ENCODE measurements at places on chromosomes 16 and 17. TPM values are rescaled to one million over a fixed set of nuclear protein-coding genes. Genes with fewer than 3 reads are reported as not detected.

GRCh38 chr17:82528484-82529265 lies 9.1 kb downstream of the FOXK2 start:
- no peaks in the 10 kb centered on the region for H3K27me3 ChIP-seq
- peak overlapping the region; percentile 88 for H3K27ac ChIP-seq
- H3K4me3 ChIP-seq = no peak overlapping the region
- peak; percentile 92 for DNase-seq
- peaks cover 88% of the 10 kb centered on the region for H3K4me1 ChIP-seq

DNA sequence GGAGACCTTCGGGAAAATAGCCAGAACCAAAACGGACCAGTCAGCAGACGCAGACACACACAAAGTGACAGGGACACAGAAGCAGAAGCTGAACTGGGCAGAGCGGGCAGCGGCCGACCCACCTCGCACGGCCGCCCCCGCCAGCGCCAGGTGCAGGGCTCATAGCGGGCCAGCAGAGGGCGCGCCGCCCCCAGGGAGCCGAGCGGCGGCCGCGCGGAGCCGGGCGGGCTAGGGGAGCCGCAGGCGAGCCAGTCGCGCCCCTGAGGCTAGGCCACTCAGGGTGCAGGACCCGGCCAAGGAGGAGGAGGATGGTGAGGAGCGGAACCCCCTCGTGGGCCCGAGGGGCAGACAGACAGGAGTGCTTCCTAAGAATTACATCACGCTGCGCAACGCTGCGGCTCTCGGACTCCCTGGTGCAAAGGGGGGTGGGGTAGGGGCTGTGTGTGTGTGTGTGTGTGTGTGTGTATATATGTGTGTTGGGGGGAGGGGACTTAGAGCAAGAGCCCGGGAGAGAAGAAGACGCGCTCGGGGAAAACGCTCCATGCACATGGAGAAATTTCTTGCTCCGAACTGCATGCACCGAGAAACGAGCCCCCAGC lies 913 bp upstream of the NOG start:
- DNase-seq = peak; percentile 14
- H3K27me3 ChIP-seq = no peaks in the 10 kb centered on the region
- H3K36me3 ChIP-seq = no peaks in the 10 kb centered on the region
- peak overlapping the region; percentile 58 for H3K4me3 ChIP-seq
- peaks cover 27% of the 10 kb centered on the region for H3K4me1 ChIP-seq
- H3K27ac ChIP-seq = peak overlapping the region; percentile 93

DNA sequence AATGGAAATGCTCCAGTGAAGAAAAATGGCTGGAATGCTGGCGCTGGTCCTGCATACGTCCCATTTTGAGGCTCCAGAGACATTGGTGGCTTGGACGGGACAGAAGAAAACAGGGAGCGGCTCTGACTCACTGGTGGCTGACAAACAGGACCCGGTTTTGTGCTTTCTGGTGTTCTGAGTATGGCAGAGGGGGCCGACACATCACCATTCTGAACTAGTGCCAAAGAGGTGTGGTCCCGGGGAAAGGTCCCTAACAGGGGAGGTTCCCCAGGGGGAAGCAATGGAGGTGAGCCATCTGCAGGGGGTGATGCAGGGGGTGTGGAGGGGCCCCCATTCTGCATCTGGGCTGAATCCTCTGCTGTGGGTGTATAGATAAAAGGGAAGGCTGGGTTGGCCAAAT lies 8.3 kb downstream of the ANKRD40 start:
- no peak overlapping the region for H3K4me3 ChIP-seq
- no peak overlapping the region for H3K27ac ChIP-seq
- H3K27me3 ChIP-seq = no peaks in the 10 kb centered on the region
- H3K36me3 ChIP-seq = no peaks in the 10 kb centered on the region

Gene CBFA2T3
- total RNA-seq = 0.95 TPM

Gene SLC6A4
- total RNA-seq = not detected

Gene CLDN7
- not detected for total RNA-seq

Gene OTOA
- not detected for total RNA-seq
